NCI-H2081 treated with DMSO at 0.1 percent for 48 hours (cell line): ENCODE measurements at places on chromosomes 12 and 14.

DNA sequence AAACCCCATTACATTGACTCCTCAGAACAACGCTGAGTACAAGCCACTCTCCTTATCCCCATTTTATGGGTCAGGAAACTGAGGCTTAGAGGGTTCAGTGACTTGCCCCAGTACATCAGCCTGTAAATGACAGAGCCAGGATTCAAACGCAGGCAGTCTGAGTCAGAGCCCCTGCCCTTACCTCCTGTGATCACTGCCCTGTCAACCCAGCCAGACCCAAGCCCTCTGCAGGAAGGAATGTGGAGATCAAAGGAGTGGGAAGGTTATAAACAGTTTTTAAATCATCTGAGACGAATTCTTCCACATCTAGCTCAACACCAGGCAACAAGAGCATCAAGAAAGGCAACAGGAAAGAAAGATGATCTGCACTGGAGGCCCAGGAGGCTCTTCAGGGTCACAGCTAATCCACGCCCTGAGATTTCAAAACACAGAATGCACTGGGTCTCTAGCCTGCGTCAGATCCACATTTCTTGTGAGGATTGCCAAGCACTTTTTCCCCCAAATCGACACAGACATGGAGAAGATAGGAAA lies 38.5 kb downstream of the SPTB start:
- DNase-seq = no peak

GRCh38 chr12:32761716-32762115 lies 6.0 kb upstream of the YARS2 start:
- DNase-seq = no peak

DNA sequence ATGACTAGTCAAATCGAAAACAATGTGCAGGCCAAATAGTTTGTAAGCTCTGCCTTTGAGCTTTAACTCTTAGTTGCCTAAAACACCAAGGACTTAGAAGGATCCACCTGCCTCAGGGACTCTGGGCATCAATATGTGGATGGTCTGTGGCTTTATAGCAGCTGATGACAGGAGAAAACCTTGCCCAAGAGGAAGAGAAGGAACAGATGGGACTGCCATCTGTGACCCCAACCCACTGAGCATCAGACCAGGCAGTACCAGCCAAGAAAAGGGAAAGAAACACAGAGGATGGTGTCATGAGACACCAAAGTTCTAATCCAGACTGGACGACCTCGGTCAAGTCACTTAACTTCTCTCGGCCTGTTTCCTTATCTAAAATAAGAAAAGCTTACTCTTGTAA lies 12.7 kb downstream of the TGFB3 start:
- no peak for DNase-seq

DNA sequence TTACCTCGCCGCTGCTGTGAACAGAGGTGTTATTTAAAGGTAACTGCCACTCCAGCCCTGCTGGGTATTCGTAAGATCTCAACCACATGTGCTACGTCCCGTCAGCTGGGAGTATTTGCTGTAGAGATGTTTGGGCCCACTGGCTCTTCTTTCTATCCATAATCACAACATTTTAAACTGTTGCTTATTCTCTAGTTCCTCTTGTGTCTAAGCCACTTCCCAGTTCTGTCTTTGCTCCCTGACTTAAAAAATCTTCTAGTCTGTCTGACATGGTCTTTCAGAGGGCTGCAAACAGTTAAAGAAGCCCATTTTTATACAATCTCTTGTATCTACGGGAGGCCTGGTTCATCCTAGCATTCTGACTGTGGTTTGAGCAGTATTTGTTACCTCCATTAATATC lies 33.2 kb upstream of the HELB start:
- DNase-seq = no peak

- no peak for DNase-seq
Observed at GRCh38 chr12:92259291-92259690, 113.6 kb upstream of the BTG1 start.

- no peak for DNase-seq
Observed at GRCh38 chr12:10098791-10099190, at the start of gene CLEC1A. TSS of gene CLEC1A (minus strand) at chr12:10098985. CDS start at chr12:10098922, 63 bp downstream.

DNA sequence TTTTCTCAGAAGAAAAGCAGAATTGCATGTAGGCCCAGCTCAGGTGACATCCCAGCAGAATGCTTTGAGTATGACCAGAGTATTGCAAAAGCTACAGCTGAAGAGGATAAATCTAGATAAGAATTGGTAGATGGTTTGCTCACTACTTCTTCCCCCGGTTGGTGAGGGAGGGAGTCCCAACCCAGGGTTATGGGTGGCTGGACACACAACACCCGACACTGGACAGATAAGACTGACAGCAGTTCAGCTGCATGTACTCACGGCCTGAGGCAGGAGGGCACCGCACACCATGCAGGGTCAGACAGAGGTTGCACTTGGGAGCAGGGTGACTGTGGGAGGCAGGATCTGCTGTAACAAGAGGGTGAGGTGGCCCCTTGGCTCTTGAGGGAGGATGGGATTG lies 1.7 kb upstream of the CLEC4C start:
- DNase-seq = no peak

- DNase-seq = no peak
Observed at GRCh38 chr14:50475460-50475859, 56.9 kb downstream of the MAP4K5 start.

GRCh38 chr12:132309596-132310086 lies 19.7 kb downstream of the GALNT9 start:
- DNase-seq = no peak

DNA sequence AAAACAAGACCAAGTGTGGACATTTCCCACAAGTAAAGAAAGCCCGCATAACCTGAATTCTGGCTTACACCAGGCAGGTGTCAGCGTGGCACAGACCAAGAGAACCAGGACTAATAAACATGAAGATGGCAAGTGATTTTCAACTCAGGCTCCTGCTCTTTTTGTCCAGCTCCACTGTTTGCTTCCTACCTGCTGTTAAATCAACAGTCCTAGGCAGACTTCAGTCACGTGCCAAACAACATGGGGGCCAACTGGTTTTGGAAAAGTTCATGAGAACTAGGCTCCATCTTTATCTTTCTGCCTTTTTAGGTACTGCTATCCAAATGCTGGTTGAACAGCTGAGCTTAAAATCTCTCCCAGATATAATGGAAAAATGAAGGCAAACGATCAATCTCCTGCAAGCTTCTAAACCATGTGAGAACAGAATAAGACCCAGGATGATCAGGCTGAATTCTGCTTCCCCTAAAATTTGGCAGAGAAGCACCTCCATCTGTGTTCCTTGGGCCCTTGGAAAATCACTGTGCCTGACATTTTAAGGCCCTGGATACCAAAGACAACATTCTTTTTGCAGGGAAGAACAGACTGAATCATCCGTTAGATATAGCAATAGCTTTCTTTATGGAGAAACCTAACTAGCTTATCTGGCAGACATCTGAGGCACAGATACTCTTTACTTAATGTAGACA lies 215.6 kb upstream of the USP15 start:
- DNase-seq = no peak

- DNase-seq = no peak
Observed at GRCh38 chr14:49447540-49448107, 138.6 kb downstream of the RPS29 start.

- DNase-seq = no peak
Observed at GRCh38 chr12:46263140-46264016, 5.5 kb downstream of the SLC38A1 start.

DNA sequence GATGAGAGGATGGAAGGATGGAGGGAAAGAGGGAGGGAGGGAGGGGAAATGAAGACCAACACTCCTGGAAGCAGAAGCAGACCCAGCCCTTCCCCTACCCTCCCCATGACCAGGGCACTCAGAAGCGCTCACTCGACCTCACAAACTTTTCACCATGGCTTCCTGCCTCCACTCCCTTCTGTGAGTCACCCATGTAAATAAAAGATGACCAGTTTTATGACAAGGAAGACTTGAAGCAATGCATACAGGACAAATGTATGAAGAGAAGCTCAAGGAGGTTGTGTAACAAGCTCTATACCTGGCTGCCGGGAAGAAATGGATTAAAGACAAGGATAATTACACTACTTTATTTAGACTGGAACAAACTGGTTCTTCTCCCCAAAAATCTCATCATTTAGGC lies 63.8 kb downstream of the CDC42BPB start:
- DNase-seq = no peak

DNA sequence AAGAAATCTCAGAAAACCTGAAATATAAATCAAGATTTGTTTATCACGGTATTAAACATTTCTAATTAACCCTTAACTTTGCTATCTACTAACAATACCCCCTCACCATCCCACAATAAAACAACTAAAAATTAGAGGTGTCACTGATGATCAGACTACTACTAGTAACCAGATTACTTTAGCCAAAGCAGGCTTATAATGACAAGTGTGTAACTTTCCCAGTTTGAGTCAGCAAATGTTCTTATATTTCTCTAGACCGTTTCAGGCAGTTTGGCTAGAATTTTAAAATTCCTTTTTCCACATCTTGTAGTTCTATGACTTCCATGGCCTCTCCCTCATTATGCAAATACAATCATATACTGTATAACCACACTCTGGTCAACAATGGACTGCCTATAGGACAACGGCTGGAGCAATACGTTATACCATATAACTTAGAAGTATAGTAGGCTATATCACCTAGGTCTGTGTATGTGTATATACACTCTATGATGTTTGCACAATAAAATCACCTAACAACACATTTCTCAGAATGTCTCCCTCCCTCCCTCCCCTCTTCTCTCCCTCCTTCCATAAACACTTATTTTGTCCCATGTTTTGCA lies 102.1 kb downstream of the DENND5B start:
- no peak for DNase-seq

GRCh38 chr12:110234755-110235154 lies 46.3 kb upstream of the ATP2A2 start:
- DNase-seq = no peak

GRCh38 chr12:107805488-107806180 lies 31.1 kb downstream of the ASCL4 start:
- no peak for DNase-seq

GRCh38 chr14:67569651-67570290 lies 30.3 kb downstream of the PIGH start:
- DNase-seq = no peak

GRCh38 chr14:23932639-23933038 lies 20.9 kb upstream of the DHRS4 start:
- DNase-seq = no peak

GRCh38 chr14:92154283-92154942 lies 32.6 kb downstream of the CPSF2 start:
- peak; percentile 14 for DNase-seq

GRCh38 chr14:93369713-93370266 lies 22.8 kb downstream of the COX8C start:
- no peak for DNase-seq

DNA sequence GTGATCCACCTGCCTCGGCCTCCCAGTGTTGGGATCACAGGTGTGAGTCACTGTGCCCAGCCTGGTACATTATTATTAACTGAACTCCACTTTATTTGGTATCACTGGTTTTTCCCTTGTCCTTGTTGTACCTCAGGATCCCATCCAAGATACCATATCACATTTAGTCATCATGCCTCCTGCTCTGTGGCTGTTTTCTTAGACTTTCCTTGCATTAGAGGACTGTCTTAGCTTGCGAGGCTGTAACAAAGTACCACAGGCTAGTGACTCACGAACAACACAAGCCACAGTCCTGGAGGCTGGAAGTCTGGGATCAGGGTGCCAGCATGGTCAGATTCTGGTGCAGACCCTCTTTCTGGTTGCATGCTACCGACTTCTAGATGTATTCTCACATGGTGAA lies 12.2 kb downstream of the KLC1 start:
- DNase-seq = no peak

DNA sequence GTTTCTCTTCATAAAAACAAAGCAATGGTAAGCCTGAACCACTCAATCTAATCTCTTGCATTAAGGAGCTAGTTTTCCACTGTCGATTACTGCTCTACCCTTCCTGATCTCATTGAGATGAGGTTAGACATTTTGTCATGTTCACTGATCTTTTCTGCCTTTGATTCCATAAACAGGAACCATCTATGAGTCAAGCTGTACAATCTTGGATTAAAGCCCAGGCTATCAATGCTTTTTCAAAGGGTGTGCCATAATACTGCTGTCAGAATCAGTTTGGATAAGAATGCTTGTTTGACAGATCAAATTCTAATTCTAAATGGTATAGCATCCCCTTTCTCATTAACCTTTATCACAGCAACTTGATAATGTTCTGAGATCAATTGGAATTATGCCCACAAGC lies 16.1 kb downstream of the GRIP1 start:
- no peak for DNase-seq

GRCh38 chr14:59199614-59200013 lies 11.1 kb downstream of the DAAM1 start:
- no peak for DNase-seq

DNA sequence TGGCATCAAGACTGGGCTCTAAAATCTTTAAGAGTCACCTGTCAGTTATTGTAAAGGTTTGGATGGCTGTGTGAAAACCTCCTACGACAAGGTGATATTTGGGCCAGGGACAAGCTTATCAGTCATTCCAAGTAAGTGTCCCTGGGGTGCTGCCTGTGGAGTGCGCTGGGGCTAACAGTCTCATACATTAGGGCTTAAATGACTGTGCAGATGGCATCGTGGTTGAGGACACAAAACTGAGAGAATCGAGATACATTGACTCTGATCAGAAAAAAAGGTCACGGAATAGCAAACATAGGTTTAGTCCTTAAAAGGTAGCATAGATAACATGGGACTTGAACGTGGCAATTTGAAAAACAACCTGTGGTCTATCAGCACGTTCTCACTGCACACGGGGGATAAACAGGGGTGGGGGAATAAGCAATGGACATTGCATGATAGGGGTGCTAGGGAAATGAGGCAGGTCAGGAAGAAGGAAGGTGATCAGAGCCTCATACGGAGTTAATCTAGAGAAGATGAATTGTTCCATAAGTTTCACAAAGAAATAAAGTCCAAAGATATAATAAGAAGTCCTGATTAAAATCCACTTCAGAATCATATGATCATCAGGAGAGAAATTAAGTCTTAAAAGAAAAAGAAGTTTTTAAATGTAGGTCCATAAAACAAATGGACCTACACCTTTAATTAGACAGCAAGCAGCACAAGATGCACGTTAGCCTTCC lies 100.3 kb downstream of the DAD1 start:
- no peak for DNase-seq

GRCh38 chr14:61064856-61065255 lies 83.8 kb downstream of the SLC38A6 start:
- DNase-seq = no peak

- no peak for DNase-seq
Observed at GRCh38 chr14:78968265-78968664, 798.1 kb downstream of the NRXN3 start.

- no peak for DNase-seq
Observed at GRCh38 chr12:29725587-29726320, 58.0 kb downstream of the TMTC1 start.
